ENCODE measurements at places on chromosomes 4 and X.
A peak's percentile ranks its signal among the peaks of the same experiment; 100 is the strongest.

DNA sequence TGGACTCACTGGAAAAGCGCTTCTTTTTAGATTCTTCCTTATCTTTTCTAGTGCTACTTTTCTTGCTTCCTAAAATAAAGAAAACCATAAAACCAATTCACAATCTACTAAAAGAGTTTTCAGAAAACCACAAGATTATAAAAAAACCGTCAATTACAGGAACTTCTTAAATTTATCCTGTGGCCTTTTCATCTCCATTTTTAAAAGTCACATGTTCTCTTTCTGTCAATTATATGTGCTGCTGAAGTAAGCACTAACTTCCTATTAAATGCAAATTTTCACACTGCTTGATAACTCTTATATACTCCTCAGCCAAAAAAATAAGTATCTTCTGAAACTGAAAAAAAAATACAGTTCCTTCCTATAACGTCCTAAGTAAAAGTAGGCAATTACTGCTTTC lies 32.8 kb downstream of the CENPC start:
- no peak for DNase-seq

GRCh38 chrX:11724122-11725017 lies 33.7 kb upstream of the MSL3 start:
- DNase-seq, result peak; percentile 11

DNA sequence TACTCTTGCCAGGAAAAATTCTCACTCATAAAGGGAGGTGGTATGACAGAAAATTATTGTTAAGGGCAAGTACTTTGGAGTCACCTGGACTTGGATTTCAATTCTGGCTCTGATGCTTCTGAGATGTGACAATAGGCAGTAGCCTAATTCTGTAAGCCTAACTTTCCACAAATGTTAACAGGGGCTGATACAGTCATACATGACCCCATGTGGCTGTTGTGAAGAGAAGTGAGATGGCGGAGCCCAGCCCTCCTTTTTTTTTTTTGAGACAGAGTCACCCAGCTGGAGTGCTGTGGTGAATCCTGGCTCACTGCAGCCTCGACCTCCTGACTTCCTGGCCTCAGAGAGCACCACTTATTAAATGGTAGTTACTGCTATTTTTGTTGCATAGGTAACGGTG lies 54.4 kb upstream of the IRF2 start:
- DNase-seq, result no peak

DNA sequence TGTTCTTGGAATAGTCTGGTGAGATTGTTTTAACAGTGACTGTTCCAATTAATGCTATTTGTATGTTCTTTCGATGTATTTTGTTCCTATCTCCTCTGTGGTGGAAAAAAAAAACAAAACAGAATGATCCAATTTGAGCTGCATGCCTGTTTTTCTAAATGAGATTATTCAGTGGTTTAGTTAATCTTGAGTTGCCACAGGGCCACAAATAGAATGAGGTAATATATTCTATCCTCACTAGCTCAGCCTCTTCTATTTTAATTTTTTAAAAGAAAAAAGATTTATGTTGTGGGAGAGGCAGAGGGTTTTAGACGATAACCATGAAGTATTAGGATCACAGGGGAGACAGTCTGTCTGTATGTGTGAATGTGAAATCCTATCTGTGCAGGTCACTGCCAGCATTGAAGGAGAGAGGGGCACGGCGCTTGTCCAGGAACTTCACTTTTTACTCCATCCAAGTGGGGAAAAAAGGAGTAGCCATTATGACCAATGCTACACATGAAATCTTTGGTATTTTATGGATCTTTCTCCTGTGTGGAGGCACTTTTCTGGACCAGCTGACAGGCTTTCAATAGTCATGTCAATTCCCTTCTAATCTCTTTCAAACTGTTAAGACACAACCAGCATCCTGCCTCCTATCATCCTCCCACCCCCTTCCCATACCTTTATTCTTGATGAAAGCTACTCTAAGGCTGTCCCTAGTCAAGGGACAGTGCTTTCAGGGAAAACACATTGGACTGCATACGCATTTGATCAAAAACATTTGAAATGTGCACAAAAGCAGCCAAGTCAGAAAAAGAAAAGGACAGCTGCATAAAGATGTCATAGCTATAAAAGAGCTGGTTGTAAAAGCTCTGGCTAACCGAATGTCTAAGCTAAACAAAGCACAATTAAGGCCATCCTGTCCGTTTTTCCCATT lies 1063.8 kb upstream of the INTU start:
- DNase-seq, result peak; percentile 47

DNA sequence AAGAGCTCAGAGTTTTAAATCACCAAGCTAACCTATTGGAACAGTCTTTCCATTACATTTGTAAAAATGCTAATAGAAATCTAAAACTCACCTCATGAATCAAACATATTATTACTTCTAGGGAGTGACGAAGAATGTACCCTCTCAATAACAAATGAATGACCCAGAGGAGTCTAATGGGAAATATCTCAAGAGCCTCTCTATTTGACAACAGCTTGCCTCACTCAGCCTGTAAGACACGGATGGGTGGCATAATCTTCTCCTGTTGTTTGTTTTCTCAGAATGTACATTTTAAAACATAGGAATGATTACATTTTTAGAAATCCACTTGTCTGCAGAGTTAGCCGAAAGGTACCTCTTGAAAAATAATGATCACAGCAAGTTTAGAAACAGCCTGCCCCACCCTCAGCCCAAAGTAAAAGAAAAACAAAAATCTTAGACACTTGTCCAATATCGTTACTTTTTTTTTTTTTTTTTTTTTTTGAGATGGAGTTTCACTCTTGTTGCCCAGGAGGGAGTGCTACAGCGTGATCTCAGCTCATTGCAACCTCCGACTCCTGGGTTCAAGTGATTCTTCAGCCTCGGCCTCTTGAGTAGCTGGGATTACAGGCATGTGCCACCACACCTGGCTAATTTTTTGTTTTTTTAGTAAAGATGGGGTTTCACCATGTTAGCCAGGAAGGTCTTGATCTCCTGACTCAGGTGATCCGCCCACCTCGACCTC lies 183.6 kb upstream of the FTHL17 start:
- no peak for DNase-seq

GRCh38 chr4:93031431-93032098 lies 727.8 kb downstream of the GRID2 start:
- no peak for DNase-seq

GRCh38 chr4:55359397-55359916 lies 13.4 kb downstream of the SRD5A3 start:
- no peak for DNase-seq

GRCh38 chrX:13983734-13984133 lies 46.0 kb downstream of the GEMIN8 start:
- no peak for DNase-seq

DNA sequence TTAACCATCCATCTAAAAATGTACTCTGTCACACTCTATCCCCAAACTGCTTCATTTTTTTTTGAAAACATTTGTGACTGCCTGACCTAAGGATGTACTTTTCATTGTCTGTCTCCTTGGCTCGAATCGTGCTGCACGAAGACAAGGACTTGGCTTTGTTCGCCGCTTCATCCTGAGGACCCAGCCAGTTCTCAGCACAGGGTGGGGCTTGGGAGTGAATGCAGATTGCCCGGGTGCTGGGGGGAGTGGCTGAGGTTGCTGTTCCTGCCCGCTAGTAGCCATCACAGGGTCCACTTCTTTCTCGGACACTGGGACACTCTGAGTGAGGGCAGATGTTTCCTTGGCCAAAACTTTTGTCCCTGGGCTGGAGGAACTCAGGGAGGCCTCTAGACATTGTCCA lies 70.1 kb upstream of the CLCN4 start:
- DNase-seq, result no peak

- no peak for DNase-seq
Measured at GRCh38 chr4:74056114-74056857, 17.8 kb upstream of the CXCL3 start.

DNA sequence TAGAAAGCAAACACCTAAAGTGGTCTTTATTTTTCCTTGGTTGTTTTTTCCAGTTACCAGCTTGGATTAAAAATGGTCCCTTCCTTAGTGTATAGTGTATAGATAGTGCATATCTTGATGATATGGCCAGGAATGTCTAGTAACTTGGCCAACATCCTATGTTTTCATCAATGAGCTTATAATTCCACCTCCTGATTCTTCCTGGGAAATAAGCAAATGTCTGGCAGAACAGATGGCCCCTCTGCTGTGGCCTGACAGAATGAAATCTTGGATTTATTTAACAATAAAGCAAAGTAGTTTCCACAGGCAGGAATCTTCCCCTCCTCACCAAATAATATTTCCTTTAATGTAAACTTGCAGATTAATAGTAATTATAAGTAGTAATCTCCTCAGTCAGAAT lies 6.1 kb downstream of the SCARB2 start:
- DNase-seq, result peak; percentile 57

- DNase-seq, result no peak
Measured at GRCh38 chr4:85510632-85510984, 35.7 kb downstream of the ARHGAP24 start.

GRCh38 chr4:82038936-82039335 lies 334.9 kb downstream of the HNRNPD start:
- no peak for DNase-seq

DNA sequence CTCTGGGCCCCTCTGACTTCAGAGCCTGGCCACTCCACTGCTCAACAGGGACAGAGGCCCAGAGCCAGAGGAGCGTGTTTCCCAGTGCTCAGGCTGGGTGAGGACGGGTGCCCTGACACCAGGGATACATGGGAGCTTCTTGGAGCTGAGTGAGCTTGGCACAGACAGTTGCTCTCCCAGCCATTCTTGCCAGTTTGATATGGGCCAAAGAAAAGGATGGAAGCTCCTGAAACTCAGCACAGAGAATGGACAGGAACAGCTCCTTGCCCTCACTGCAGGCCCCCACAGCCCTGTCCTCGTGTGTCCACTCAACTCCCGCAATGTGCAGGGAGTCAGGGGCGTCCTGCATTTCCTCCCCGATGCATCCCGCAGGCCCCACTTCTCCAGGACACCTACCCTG lies 38.8 kb downstream of the NSG1 start:
- no peak for DNase-seq

- DNase-seq, result no peak
Measured at GRCh38 chrX:53223955-53224859, 800 bp downstream of the KDM5C start.

- DNase-seq, result no peak
Measured at GRCh38 chr4:104942990-104943743, 203.5 kb upstream of the TET2 start.

- no peak for DNase-seq
Measured at GRCh38 chr4:55980725-55981124, 32.0 kb downstream of the CEP135 start.

- no peak for DNase-seq
Measured at GRCh38 chrX:71958281-71958675, 47.6 kb downstream of the NHSL2 start.

GRCh38 chrX:42708222-42708621 lies 69.7 kb downstream of the PPP1R2C start:
- DNase-seq, result no peak

DNA sequence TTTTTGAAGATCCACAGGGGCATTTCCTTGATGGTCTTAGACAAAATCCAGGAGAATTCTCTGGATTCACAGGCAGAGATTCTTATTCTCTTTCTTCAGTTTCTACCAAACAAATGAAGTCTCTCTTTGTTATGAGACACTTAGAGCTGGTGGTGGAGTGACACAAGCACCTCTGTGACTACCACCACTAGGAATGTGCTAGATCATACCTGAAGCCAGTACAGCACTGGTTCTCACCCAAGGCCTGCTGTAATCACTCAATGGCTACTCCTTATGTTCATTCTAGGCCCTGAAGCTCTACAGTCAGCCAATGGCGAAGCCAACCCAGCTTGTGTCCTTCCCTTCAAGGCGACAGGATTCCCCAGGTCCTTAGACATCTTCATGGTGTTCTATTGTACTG lies 482.3 kb downstream of the TRAM1L1 start:
- no peak for DNase-seq

GRCh38 chr4:176102414-176103063 lies 36.9 kb downstream of the WDR17 start:
- DNase-seq, result no peak

DNA sequence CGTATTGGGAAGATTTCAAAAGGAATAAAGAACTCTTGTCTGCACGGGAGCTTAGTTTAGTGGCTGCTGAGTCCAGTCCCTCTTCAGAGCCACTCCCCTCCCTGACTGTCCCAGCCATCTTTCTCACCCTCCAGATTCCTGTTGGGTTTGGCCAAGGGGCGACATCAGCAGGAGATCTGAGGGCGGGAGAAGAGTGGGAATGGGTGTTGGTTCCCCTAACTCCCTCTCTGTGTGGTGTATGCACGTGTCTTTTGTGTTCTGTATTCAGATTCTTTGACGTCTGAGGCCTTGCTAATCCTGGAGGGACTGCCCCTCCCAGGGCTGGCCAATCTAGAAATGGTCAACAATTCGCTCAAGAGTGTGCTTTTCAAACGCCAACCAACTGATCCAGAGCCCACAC lies 37.4 kb downstream of the CYTL1 start:
- no peak for DNase-seq

DNA sequence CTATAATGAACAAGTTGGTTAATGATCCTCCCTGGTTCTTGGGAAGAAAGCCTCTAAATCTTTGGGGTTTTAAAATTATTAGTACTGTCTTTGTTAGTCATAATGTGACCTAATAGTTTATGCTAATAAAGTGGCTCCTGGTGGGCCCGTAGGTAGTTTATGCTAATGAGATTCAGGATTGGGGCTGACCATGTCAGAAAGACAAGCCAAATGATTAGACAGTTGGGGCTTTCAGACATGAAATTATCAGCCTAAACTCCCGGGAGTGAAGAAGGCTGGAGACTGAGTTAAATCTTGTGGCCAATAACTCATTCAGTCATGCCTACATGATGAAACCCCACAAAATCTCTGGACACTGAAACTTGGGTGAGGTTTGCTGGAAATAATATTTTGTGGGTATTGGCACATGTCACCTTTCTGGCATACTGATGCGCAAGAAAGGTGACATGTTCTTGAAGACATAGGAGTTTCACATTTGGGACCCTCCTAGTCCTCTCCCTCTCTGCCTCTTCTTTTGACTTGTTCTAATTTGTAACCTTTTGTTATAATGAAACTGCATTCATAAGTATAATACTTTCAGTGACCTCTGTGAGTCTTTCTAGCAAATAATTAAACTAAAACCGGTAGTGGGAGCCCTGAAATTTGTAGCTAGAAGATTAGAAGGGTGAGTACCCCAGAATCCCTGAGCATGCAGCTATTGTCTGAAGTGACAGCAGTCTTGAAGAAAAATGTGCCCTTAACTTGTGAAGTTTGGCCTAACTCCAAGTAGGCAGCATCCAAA lies 196.8 kb upstream of the FSTL5 start:
- DNase-seq, result no peak

DNA sequence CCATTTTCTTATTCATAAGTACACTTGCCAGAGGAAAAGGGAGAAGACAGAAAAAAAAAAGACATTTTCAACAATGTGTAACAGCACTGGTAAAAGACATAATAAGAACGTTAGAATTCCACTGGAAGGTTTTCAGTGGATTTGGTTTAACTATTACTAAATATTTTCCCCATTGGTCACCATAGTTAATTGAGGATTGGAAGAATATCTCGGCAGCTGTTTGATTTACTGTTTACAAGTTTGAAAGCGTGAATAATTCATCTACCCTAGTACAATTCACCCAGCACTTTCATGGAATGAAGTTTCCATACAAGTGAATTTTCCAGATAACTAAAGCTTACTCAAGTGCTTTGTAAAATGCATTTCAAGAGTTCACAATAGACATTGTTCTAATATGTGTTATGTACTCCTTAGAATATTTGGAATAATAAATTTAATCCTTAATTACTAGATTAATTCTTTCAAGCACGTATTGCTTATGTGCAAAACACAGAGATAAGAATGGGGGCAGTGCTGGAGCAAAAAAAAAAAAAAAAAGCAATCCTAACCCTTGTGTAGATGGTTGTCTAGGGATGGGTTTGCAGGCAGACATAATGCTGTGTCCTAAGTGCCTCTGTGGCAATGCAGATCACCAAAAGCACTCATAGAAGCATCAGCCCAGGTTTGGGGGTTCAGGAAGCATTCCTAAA lies 57.1 kb downstream of the ENPEP start:
- no peak for DNase-seq

- DNase-seq, result peak; percentile 7
Measured at GRCh38 chr4:1466034-1466862, 60.0 kb upstream of the NKX1-1 start.

Data from WERI-Rb-1 (cell line).